ENCODE measurements at places on chromosomes 7 and 10.
A peak's percentile ranks its signal among the peaks of the same experiment; 100 is the strongest.

DNA sequence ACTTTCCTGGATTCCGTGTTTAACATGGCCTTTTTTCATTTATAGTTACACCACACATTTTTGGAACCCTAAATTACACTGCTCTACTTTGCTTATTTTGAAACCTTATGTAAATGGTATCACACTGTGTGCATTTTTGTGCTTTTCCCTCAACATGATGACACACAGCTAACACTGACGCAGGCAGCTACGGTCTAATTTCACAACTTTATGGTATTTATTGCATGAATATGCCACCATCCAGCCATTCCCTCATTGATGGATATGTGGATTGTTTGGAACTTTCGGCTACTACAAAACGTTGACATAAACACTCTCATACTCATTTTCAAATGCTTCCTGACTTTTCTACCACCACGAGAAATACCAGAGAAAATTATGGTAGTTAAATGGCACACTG lies 6.9 kb downstream of the PAPOLB start:
- no peak for ATAC-seq

DNA sequence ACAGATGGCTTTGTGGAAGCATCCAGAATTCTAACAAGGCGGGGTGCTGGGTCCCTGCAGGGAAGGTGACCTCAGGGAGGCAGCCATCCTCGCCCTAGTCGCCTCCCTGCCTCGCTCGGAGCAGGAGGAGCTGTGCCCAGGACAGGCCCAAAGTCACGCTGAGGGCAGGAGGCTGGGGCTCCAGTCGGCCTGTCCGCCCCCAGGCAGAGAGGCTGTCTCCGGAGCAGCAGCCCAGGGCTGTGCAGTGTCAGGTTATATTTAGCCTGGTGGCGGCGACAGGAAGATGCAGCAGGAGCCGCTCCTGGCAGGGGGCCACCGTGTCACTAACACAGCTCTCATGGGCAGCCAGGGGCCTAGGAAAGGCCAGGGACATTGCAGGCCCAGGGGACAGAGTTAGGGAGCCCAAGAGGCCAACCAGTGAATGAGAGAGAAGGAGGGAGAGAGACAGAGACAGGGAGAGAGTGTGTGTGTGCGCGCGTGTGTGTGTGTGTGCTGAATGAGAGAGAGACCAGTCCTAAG lies 13.5 kb downstream of the KCNH2 start:
- no peak for ATAC-seq

- ATAC-seq = no peak
Measured at GRCh38 chr10:65430979-65431378, 1494.9 kb upstream of the LRRTM3 start.

- no peak for ATAC-seq
Measured at GRCh38 chr10:128625926-128626325, 499.7 kb upstream of the MKI67 start.

GRCh38 chr7:99036546-99037111 lies 107.3 kb downstream of the SMURF1 start:
- ATAC-seq = no peak

DNA sequence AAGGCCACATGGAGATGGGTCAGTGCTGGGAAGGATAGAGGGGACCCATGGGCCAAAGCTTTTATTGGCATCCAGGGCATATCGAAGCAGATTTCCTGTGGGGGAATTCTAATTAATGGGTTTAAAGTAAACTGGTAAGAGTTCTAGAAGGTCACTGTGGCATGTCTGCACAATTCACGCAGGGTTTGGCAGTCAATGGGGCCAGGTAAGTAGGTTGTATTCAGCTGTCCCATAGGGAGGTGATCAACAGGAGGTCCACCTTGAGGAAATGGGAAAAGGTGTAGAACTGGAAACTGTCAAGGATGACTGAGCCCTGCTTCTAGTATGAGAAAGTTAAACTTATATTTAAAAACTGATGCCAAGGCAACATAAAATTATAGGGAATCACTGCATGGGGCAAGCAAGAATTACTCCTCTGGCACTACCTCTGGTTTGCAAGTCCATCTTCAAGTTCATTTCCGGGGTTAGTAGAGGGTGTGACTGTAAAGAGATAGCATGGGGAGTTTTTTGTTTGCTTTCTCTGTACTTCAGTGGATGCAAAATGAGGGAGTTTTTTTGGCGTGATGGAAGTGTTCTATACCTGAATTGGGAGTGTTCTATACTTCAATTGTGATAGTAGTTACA lies 22.5 kb downstream of the TBC1D12 start:
- no peak for ATAC-seq

GRCh38 chr7:154914996-154915380 lies 87.9 kb downstream of the PAXIP1 start:
- no peak for ATAC-seq

- ATAC-seq = no peak
Measured at GRCh38 chr10:102863660-102864059, 5.6 kb upstream of the AS3MT start.

DNA sequence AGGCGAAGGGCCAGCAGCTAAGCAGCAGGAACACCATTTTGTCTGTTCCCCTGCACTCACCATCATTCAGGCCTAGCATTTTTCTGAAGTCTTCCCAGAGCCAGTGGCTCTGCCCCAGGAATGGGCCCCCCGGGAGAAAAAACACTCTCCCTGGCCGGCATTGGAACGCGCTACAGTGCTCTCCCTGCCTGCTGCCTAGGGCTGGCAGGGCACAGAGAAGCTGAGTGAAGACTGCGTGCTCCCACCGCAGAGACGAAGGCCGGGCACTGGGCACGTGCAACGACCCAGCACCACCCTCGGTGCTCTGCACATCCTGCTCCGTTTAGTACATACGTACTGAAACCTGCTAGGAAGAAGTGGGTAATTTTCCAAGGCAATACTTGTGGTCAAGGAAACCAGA lies 34.4 kb downstream of the HSPA12A start:
- ATAC-seq = no peak

DNA sequence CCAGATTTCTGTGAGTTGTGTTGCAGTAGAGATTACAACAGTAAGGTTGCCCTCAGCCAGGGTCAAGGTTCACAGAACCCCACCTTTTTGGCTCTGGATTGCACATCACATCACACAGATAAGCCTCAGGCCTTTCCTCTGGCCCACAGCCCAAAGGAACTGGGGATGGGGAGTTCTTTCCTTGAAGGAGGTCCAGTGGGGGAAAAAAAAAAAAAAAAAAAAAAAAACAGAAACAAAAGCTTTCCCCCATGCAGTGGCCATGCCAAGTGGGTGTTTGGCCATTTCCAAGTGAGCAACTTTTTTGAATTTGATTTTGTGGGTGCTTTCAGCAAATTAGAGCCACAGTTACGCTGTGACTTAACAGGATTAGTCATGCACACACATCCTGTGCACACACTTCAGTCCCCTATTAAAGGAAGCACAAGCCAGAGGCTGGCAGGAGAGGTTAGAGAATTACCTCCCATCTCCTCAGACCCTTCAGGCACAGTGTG lies 79.3 kb upstream of the NANOS1 start:
- no peak for ATAC-seq

GRCh38 chr10:27345455-27345920 lies 104.9 kb upstream of the ACBD5 start:
- ATAC-seq = no peak

DNA sequence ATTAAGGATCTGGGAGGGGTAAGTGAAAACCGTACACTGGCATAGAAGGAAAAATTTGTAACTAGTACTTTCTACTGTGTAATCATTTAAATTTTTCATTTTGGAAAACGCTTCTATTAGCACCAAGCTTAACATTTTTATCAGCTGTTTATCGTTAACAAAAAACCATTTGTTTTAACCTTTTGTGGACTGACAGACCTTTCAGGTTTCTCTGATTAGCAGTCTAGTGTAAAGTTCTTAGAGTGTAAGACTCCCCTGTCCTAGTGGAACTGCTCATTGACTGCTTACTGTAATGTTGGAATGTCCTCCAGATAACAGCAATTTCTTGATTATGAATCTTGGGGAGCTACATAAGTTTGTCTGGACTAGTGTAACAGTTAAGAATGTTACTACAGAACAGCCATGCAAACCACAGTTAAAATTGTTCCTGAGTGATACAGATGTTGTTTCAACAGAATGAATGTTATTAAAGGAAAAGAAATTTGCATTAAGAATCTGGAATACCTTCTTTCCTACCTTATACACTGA lies 2.0 kb downstream of the DBF4 start:
- ATAC-seq = no peak

GRCh38 chr7:8343556-8343955 lies 81.6 kb upstream of the ICA1 start:
- ATAC-seq = no peak

DNA sequence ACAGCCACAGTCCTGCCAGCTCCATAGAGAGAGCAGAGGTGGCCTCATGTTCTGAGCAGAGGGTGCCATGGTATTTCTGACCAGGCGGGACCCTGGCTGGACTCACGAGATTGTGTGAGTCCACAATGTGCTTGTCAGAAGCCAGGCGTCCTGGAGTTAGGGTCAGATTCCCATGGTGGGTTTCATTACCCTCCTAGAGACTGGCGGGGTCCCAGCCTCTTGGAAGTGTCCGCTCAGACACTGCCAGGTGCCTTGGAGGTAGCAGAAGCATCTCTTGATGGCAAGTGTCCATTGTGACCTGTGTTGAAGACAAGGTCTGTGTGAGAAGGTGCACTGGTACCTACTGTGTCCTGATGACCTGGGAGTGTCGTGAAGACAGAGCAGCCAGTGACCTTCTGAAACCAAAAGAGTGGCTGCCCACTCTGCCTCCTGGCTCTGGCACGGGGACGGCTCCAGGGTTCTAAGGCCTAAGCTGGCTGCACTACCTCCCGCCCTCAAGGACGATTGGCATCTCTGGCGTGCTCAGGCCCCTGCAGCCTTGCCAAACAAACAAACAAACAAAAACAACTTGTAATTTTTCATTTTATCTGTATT lies 56.8 kb downstream of the MGMT start:
- ATAC-seq = no peak

DNA sequence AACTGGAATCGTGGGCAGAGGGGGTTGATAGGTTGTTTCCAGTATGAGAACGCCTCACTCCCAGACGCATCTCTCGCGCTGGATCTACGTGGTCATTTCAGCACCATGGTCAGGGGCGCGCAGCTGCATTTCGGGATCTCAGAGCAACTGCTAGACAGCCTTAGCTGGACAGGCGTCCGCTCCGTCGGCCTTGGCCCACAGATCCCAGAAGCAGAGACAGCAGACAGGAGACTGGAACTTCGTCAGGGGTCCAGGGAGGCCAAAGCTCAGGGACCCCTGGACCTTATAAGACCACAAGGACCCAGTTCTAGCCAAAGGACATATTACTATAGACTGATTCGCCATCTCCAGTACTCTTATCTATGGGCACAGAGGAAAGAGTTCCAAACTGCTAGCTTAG lies 5.3 kb downstream of the NEUROG3 start:
- no peak for ATAC-seq

DNA sequence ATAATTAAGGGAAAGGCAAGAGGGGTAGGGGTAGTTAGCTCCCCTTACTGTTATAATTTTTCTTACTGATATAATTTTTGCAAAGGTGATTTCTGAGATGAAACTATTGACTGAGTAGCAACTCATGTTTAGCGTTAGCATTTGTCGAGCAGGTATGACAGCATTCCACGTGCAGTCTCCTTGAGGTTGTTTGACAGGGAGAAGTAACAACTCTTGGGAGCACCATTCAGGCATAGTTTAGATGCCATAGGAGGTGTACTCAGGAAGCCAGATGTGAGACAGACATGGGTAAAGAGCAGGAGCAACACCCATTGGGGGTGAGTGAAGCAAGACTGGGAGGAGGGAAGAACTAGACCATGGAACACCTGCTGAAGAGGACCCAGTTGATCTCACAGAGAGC lies 96.6 kb upstream of the KLF6 start:
- peak; percentile 46 for ATAC-seq

DNA sequence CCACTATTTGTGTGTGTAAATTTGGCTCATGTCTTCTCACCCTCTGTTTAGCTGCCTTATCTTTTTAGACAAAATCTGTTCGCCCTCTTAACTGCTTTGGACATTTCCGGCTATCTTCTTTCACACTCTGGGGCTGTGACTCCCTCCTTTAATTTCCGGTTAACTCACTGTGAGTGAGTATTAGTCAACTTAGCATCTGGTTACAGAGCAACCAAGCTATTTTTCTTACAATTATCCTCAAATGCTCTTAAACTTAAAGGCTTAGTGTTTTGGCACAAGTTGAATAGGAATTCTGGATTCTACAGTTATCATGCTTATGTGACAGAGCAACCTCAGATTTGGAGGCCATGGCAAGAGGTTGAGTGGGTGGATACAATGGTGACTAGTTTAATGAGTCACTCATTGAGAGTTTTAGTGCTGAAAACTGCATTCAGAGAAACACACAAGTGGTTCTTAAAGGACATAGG lies 177.6 kb upstream of the SEMA3A start:
- ATAC-seq = peak; percentile 64

GRCh38 chr7:14021069-14021468 lies 31.6 kb upstream of the ETV1 start:
- peak; percentile 48 for ATAC-seq

DNA sequence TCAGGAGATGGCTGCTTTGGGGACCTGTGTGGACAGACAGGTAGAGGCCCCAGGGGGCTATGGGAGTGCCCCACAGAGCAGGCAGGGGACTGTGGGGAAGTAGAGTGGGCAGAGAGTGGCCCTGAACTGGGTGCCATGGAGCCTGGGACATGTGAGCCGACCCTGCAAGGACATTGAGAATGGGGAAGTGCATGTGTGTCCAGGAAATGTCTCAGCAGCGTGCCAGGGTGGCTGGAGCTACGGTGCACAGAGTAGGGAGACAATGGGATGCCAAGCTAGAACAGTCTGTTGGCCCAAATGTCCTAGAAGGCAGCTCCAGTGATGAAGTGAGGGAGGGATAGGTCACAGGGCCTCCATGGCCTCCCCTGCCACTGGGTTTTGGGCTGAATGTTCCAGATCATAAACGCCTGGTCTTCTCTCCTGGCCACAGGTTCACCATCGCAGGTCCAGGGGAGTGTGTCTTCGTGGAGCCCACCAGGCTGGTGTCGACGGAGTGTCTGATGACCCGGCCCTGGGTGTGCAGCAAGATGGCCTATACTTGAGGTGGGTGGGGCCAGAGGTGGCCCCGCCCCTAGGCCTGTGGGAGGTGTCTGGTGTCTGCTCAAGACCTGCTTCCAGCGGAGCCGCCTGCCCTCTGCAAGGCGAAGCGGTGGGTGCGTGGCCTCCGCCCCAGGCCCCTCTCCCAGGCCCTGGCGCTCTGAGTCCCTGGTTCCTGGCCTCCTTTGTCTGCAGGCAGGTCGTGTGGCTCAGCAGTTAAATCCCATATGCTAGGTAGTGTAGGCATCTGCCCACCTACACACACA lies 20.5 kb downstream of the CLEC2L start:
- peak; percentile 15 for ATAC-seq

- peak; percentile 4 for ATAC-seq
Measured at GRCh38 chr7:149773446-149774236, at the start of gene ZNF467. Gene ZNF467 (minus strand): TSS chr7:149773588. CDS start chr7:149771032, 2,556 bp downstream.

GRCh38 chr7:568031-568951 lies 48.6 kb upstream of the PDGFA start:
- no peak for ATAC-seq

- no peak for ATAC-seq
Measured at GRCh38 chr10:118542745-118543144, 52.7 kb downstream of the PRLHR start.

DNA sequence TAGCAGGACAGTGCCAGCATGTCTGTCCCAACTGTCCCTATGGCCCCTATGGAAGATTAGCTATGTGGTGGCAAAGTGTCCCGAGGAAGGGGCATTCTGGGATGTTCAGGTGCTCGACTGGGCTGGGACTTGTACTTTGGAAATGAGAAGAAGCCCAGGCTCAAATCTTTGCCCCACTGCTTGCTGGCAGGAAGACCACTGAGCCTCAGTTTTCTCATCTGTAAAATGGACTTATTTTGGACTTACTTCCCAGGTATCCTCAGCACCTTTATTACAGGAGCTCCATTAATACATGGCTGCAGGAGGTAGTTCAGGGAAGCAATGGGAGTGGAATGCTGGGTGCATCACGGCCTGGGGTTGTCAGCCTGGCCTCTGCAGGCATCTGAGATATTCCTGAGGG lies 71.2 kb downstream of the LHPP start:
- no peak for ATAC-seq

GRCh38 chr10:43595739-43596298 lies 10.4 kb upstream of the ZNF485 start:
- no peak for ATAC-seq

All from esophagus mucosa (tissue), 1 donor.